Activated T-cell treated with anti-CD3 and anti-CD28 coated beads for 4 hours (primary cell): ENCODE measurements at places on chromosomes 1 and 21.

DNA sequence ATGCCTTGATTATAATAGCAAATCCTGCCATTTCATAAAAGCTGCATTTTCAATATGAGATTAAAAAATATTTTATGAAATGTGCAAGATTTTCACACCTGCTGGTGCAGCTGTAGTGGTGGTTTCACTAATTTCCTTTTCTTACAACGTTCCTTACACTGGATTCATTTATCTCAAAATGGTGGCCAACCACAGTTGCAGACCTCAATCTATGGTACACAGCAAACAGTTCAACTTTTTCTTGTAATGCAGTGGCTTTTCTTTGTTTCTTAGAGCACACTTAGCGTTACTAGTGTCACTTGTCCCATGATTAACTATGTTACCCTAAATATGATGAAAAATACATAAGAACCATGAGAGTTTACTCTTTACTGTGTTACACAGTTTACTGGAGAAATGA lies 32.7 kb downstream of the FCER1A start:
- no peak for DNase-seq

GRCh38 chr1:111025109-111025508 lies 61.4 kb upstream of the LRIF1 start:
- DNase-seq = no peak

- DNase-seq = no peak
These were observed 20.4 kb downstream of the CACHD1 start for GRCh38 chr1:64490213-64490818.

DNA sequence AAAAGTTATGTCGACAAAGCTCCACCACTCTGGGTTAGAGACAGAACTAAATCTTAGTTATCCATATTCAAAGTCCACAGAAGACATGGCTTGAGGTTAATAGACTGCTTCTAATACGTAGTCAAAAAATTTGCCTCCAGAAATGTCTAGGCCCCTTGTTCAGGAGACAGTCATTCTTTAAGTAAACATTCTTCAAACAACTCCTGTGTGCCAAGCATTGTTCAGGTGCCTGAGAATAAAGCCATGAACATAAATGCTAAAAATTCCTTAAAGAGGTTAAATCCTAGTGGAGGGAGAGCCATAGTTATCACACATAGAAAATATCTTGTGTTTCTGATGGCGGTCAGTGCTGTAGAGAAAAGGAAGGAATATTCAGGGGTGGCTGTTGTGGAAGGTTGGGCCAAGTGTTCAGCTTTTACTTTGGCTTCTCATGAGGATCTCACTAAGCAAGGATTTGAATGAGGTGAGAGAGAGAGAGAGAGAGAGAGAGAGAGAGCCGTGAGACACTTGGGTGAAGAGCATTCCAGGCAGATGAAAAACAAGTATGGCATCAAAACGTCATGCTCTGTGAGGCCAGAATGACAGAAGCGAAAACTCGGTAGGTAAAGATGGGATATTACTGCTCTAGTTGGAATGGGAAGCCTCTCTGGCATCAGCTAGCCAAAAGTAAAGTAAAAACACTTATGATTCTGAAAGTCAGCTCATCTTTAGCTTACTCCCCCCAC lies 187.1 kb downstream of the GREM2 start:
- DNase-seq = no peak

DNA sequence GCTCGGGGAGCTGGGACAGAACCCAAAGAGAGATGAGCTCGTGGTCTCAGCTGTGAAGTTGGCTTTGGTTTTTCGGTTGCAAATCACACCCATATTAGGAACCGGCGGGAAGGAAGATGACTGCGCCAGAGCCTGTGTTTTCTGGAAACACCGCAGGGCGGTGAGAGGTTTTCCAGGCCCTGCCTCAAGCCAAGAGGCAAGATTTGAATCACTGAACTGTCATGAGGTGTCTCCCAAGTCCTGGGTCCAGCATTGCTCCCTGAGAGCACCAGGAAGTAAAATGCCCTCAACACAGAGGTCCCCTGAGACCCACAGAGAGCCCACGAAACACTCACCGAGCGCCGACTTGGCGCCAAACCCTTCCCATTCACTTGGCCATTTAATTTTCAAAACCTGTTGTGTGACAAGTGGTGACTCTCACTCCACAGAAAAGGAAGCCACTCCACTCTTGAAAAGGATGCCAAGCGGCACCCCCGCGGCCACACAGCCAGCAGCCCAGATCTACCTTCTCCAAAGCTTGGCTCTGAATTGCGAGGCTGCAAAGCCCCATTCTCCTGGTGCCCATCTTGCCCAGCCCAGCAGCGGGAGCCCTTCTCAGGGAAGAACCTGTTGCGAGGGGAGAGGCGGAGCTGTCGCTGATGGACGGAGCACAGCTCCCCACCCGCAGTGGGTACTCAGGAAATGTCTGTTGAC lies 99.0 kb upstream of the RUNX3 start:
- DNase-seq = no peak
